ENCODE measurements at places on chromosomes 7 and 10.

- no peak for DNase-seq
These were observed 138.0 kb downstream of the ADCY1 start for GRCh38 chr7:45712057-45712689.

GRCh38 chr10:102646610-102647442, 2.5 kb downstream of the TRIM8 start:
- no peak for DNase-seq

DNA sequence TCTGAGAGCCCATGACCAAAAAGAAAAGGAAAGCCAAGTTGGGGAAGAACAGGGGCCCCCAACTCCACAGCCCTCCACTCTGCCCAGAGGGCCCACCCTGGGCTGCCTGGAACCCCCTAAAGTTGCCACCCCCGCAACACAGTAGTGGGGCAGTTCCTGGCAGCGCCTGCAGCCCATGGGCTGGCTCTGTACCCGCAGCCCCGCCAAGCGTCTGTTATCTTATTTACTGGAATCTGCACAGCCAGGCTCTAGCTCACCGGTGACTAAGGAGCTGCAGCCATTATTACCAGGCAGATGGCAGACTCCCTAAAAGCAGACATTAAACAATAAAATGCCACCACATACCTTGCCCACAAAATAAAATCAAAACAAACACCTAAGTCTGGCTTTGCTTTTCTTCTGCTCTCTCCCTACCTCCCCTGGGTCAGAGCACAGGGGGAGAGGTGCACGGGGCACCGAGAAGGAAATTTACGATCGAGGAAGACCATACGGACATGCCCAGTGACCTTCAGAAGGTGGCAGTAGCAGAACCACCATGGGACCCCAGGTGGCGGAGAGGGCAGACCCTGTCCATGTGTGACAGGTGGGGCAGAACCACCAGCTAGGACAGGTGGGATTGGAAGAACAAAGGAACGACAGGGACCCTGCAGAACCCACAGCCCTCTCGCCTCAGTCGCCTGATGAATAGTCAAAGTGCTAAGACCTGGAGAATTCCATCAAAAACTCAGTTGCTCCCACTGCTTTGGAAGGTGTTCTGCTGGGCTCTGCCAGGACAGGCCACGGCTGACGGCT, 66.3 kb downstream of the PRKAG2 start:
- DNase-seq, result no peak

GRCh38 chr10:91357497-91357896, 52.6 kb upstream of the HECTD2 start:
- no peak for DNase-seq

- DNase-seq, result no peak
These were observed 68.8 kb downstream of the NRP1 start for GRCh38 chr10:33265621-33266020.

DNA sequence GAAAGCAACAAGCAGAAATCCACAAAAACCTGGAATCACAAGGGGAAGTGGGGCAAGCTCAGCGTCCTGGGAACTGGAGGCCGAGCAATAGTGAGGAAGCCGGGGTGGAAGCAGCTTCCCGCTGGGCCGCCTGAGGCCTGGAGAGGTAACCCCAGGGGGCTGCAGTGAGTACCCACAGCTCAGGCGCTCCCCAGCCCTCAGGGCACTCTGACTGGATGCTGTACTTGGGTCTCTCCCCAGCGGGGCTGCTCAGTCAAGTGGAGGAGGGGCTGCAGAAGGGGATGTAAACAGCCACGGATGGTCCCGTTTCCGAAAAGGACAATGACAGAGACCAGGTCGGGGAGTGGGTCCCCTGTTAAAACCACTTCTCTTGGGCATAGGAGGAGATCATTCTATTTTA, 50.3 kb downstream of the SLIT1 start:
- no peak for DNase-seq

GRCh38 chr10:102113956-102114857, 6.0 kb downstream of the LDB1 start:
- no peak for DNase-seq

GRCh38 chr7:9200626-9201025, 767.2 kb downstream of the NXPH1 start:
- DNase-seq, result no peak

DNA sequence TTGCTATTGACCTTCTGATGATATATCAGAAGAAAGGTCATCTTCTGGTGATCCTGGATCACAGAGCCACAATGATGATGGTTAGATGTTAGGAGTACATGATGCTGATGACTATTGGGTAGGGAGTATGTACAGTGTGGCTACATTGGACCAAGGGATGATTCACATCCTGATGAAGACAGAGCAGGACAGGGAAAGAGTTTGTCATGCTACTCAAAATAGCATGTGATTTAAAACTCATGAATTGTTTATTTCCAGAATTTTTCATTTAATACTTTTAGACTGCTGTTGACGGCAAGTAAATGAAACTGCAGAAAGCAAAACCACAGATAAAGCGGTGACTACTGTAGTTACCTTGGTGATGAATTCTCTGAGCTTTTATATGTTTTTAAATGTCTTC, 397.3 kb downstream of the PPP1R3A start:
- DNase-seq, result no peak

DNA sequence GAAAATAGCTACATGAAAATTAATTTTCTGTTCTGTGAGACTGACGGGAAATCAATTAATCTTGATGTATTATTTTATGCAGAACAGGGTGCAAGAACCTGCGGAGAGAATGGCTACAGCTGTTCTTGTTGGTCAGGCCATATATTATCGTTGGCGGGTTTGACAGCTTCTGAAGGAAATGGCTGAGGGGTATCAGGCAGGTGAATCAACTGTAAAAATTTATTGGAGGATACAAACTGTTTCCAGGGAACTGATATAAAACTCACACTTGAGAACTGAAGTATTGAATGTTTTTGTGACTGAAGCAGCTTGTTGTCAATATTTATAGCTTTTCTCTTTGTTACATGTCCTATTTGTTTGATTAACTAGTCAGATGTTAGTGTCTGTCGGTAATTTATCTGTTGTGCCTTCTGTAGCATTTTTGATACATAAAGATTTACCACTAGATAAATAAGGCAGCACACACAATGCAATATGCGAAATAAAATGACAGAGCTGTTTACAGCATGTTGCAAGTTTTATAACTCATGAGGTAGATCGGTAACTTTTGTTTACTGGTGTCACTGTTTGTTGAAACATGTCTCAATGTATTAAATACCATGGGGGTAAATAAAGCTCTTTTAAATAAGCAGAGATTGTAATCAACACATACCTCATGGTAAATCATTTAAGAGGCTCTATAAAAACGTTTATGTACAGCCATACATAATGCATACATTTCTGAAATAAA, 308.2 kb downstream of the LRMDA start:
- DNase-seq, result no peak

- DNase-seq, result no peak
These were observed 24.7 kb downstream of the CELF2 start for GRCh38 chr10:11042357-11042756.

- no peak for DNase-seq
These were observed 51.4 kb upstream of the PFKFB3 start for GRCh38 chr10:6151087-6151977.

- no peak for DNase-seq
These were observed 15.6 kb downstream of the CXCL12 start for GRCh38 chr10:44369296-44369695.

GRCh38 chr10:128373071-128373749, 247.0 kb upstream of the MKI67 start:
- no peak for DNase-seq

- DNase-seq, result no peak
These were observed 109.7 kb upstream of the GDF10 start for GRCh38 chr10:47190301-47190700.

- DNase-seq, result no peak
These were observed 20.3 kb upstream of the ABLIM1 start for GRCh38 chr10:114678336-114678735.

DNA sequence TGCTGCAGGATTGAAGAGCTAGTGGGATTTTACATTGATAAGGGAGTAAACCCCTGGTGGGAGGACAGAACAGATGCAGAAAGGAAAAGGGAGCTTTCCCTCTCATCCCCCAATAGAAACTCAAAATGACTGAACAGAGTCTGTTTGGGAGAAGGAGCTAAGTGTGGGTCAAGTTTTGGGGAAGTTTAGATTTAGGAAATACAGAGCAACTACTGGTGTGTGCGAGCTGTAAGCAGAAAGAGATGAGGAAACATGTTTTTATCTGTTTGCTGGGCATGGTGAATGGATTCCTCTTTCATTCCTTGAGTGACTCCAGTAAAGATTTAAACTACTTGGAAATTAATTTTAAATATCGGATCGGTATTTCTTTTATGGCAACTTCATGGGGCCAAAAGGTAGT, 132.7 kb downstream of the AOAH start:
- no peak for DNase-seq

DNA sequence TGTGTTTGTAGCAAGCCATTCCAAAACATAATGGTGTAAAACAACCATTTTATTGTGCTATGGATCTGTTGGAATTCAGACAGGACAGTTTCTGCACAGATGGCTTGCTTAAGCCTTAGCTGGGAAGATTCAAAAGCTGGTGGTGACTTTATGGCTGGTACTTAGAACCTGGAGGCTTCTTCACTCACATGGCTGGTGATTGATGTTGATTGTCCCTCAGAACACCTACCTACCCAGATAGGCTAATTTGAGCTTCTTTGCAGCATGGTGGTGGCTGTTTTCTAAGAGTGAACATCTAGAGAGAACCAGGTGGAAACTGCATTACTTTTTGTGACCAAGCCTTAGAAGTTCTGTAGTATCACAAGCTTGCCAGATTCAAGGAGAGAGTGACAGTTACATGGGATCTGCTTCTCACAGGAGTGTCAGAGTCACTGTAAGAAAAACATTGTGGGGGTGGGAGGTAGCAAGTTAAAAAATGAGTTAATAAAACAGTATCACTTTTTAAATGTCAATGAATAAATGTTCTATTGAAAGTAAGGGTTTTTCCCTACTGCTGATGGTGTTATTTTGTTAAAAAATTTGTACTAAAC, 7.1 kb downstream of the R3HCC1L start:
- no peak for DNase-seq

DNA sequence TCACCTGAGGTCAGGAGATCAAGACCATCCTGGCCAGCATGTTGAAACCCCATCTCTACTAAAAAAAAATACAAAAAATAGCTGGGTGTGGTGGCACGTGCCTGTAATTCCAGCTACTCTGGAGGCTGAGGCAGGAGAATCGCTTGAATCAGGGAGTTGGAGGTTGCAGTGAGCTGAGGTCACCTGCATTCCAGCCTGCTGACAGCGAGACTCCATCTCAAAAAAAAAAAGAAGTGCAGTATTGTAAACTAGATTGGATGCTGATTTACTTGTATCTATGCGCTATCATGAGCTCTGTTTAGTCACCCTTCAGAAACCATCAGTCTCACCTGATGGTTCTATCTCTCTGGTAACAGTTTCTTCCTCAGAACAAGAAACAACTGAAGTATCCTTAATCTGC, 13.8 kb downstream of the ZSCAN21 start:
- no peak for DNase-seq

GRCh38 chr10:59865101-59865500, 41.3 kb downstream of the CCDC6 start:
- no peak for DNase-seq

GRCh38 chr10:86046845-86047460, 319.6 kb downstream of the GRID1 start:
- no peak for DNase-seq

DNA sequence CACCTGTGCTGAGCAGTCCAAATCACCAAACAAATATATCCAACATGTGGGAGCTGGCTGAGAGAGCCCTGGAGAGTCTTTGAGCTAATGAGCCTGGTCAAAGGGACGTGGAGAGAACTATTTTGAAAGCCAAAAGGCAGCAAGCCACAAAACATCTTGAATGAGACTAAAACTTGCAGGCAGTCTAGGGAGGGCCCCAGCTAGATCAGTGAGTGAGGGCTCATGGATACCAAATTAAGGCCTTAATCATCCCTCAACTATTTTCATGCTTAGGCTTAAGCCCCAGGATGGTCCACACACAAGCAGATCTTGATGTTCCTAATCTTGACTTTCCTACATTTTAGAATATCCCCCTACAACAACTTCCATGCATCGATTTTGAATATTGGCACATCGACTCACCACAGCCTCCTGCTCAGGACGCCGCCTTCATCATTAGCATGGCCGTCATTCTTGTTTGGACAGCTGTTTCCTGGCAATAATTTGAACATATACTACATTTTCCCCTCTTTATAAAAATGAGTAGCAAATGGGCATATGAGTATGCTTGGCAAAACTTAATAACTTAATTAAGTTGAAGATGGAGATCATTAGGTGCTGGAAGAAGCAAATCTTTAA, 86.9 kb upstream of the ADAM12 start:
- DNase-seq, result no peak
